Activated CD4-positive, alpha-beta T cell treated with anti-CD3 and anti-CD28 coated beads, Interleukin-2, amount 10 ng/mL, durations not matched to agents 24 days and 14 days (primary cell): ENCODE measurements at places on chromosomes 2 and 18.

- no peak overlapping the region for H3K27ac ChIP-seq
- no peaks in the 10 kb centered on the region for H3K36me3 ChIP-seq
- H3K27me3 ChIP-seq = peaks cover 9% of the 10 kb centered on the region
Measured at GRCh38 chr2:20050104-20050645, 1.3 kb downstream of the LAPTM4A start.

DNA sequence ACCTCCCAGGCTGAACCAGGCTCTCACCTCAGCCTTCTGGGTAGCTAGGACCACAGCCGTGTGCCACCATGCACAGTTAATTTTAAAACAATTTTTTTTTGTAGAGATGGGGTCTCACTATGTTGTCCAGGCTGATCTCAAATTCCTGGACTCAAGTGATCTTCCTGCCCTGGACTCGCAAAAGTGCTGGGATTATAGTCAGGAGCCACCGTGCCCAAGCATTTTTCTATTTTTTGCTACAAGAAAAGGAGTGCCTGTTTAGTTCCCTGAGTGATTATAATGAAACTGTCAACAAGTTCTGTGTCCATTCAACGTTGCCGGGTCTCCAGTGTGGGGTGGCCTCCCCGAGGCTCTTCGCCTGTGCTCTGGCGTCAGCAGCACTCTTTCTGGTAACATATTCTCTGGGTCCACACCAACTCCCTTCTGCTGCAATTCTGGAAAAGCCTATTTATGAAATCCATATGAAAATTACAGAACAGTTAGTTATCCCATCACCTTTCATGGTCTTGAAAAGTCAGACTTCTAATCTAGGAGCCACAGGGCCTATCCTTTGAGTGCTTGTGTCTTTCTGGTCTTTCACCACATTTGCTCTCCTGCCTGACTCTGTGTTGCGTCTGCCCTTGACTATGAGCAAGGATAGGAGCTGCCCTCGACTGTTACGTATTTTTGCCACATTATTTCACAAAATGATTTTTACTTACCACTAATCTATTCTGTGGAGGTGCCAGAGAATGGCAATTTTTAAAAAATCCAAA lies 172.7 kb downstream of the SOCS6 start:
- H3K36me3 ChIP-seq = no peaks in the 10 kb centered on the region
- H3K27ac ChIP-seq = no peak overlapping the region
- peaks cover 5% of the 10 kb centered on the region for H3K4me1 ChIP-seq
- DNase-seq = no peak

DNA sequence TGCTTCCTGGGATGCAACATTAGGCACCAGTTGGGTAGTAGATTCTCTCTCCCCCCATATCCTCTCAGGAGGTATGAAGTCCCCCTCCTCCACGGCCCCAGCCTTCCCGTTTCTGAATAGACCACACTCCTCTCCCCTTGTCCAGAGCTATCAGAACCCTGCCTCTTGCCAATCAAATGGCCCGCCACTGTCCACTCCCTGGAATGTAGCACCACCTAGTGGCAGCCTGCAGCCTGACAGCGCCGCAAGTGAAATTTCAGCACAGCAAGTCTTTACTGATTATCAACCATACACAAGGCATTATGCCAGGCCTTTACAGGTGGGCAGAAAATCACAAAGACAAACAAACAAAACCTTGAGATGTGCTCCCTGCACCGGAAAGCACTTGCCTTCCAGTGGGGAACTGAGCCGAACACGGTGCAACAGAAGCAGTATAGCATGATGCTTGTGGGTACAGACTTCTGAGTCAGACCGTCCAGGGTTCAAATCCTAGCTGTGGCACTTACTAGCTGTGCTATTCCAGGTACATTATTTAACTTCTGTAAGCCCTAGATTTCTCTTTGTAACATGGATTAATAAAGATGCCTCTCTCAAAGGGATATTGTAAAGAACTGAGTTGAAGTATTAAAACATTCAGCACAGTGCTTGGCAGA lies 174.0 kb downstream of the SMAD2 start:
- DNase-seq = peak; percentile 88
- H3K4me1 ChIP-seq = no peaks in the 10 kb centered on the region
- peaks cover 7% of the 10 kb centered on the region for H3K27me3 ChIP-seq

DNA sequence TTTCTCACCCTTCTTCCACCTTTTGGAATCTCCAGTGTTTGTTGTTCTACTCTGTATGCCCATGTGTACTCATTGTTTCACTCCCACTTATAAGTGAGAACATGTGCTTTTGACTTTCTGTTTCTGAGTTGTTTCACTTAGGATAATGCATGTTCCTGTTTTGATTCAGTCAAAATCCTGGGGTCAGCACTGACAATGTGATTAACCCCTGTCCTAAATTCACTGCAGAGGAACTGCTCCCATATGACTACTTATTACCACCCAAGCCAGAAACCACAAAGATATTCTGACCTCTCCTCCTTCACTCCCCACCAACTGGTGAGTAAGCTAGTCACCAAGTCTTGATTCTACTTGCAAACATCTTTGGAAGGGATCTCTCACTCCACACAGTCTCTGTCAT lies 251.4 kb upstream of the TCF4 start:
- H3K36me3 ChIP-seq = no peaks in the 10 kb centered on the region
- H3K4me3 ChIP-seq = no peak overlapping the region
- H3K4me1 ChIP-seq = no peaks in the 10 kb centered on the region
- no peak overlapping the region for H3K27ac ChIP-seq
- H3K27me3 ChIP-seq = no peaks in the 10 kb centered on the region
- no peak for DNase-seq

DNA sequence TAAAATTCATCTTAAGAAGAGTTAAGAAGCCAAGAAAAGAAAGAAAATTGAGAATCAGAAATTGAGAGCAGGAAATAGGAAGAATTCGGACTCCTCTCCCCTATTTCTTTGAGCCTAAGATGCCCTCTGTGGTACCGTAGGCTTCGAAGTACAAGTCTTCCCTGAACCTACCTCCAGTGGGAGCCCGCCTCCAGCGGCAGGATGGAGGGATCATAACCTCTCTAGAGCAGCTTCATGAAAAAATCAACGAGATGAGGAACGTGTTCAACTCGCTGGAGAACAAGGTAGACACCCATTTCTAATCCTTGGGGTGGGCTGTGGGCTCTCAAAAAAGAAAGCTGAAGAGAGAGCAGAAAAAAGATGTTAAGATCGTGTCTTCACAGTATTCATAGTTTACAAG lies 36.3 kb downstream of the ARHGEF33 start:
- peaks cover 31% of the 10 kb centered on the region for H3K27me3 ChIP-seq
- no peak overlapping the region for H3K4me3 ChIP-seq
- H3K4me1 ChIP-seq = no peaks in the 10 kb centered on the region
- H3K27ac ChIP-seq = no peak overlapping the region
- H3K36me3 ChIP-seq = no peaks in the 10 kb centered on the region

GRCh38 chr2:43762286-43762685 lies 11.6 kb upstream of the DYNC2LI1 start:
- peaks cover 4% of the 10 kb centered on the region for H3K4me1 ChIP-seq
- H3K4me3 ChIP-seq = no peak overlapping the region
- DNase-seq = no peak

GRCh38 chr18:79950515-79951341 lies 725 bp downstream of the SLC66A2 start:
- peak overlapping the region; percentile 79 for H3K27ac ChIP-seq
- H3K4me1 ChIP-seq = peaks cover 35% of the 10 kb centered on the region
- H3K4me3 ChIP-seq = peak overlapping the region; percentile 88
- peaks cover 3% of the 10 kb centered on the region for H3K27me3 ChIP-seq
- H3K36me3 ChIP-seq = peaks cover 14% of the 10 kb centered on the region
- peak; percentile 80 for DNase-seq

DNA sequence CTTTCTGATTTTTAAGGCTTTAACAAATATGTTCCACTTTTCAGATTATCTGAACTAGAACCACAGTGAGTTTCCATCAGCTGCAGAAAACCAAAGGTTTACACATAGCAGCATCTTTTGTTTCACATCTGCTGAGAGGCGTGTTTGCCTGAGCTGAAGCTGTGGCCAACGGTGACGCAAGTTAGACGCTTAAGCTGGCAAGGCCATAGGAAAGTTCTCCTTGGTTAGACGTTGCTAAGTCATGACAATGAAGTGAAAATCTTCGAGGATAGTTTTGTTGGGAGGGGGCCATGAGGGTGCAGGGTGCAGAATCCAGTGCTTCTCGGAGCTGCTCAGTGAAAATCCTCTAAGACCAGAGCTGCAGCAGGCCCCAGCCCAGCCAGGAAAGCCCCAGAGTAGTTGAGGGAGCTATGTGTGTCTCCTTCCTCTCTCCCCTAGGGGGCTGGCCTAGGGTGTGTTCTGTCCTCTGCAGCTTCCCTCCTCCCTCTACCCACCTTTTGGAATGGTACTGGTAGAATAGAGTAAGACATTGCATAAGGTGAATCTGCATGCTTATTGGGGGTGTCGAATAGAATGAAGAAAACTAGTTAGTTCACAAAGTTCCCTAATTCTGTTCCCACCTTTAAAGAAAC lies 105.4 kb downstream of the FHOD3 start:
- no peak overlapping the region for H3K27ac ChIP-seq
- H3K4me1 ChIP-seq = no peaks in the 10 kb centered on the region
- H3K36me3 ChIP-seq = no peaks in the 10 kb centered on the region
- no peak overlapping the region for H3K4me3 ChIP-seq
- H3K27me3 ChIP-seq = no peaks in the 10 kb centered on the region

DNA sequence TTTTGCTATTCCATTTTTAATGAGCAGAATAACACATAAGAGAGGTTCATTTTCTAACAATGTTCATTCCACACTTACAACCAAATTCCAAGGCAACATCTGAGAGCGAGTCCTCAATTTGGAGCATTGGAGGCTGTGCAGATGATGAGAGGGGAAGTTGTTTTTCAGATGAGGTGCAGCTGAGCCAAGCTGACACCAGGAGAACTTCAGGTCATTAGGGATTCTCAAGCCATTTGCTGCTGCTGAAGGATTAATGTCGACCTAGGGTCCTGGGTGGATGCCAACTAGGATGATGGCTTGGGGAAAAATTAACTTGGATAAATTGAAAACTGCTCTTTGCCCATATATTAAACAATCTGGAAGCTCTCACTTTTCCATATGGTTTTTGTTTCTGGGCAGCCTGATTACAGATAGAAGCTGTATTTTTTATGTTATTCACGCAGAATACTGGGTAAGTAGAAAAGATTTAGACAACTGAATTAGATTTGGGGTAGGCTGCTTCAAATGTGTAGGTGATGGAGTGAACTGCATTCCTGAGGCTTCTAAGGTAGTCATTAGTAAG lies 206.4 kb upstream of the SLC39A10 start:
- H3K27me3 ChIP-seq = no peaks in the 10 kb centered on the region
- H3K36me3 ChIP-seq = peaks cover 2% of the 10 kb centered on the region
- no peak for DNase-seq

GRCh38 chr2:66867063-66867441 lies 432.1 kb downstream of the MEIS1 start:
- H3K27me3 ChIP-seq = no peaks in the 10 kb centered on the region
- H3K4me1 ChIP-seq = no peaks in the 10 kb centered on the region
- no peak for DNase-seq
- H3K27ac ChIP-seq = no peak overlapping the region
- H3K4me3 ChIP-seq = no peak overlapping the region

DNA sequence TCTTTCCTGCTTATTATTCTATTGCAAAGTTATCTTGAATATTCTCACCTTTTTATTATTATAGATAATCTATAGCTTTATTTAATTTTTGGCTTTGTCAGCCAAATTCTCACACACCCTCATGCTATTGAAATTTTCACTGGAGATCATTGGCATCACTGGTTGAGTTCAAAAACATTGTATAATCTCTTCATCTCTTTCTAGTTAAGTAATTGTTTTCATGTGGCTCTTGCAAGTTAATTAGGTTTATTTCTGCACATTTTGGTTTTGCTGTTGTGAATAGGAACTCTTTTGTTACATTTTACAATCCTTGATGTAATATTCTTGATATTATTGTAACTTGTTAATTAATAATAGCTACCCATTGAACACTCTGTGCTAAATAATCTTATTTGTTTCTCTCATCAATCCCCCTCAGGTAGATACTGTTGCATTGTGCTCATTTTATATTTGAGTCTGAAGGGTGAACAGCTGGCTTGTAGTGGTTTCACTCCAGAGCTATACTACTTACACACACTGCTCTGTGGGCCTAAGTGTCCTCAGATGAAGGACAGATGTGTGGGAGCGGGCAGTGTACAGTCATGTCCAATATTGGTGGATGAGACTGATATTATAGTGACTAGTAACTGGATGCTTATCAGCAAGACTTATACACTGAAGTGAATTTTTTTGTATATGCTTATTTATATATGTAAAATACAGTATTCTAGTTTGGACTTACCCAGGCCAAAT lies 112.7 kb downstream of the LCLAT1 start:
- H3K4me1 ChIP-seq = no peaks in the 10 kb centered on the region
- no peaks in the 10 kb centered on the region for H3K27me3 ChIP-seq
- no peak overlapping the region for H3K4me3 ChIP-seq

- H3K4me3 ChIP-seq = no peak overlapping the region
- no peak overlapping the region for H3K27ac ChIP-seq
- no peaks in the 10 kb centered on the region for H3K27me3 ChIP-seq
- peak; percentile 48 for DNase-seq
Measured at GRCh38 chr2:200479692-200480265, 30.1 kb downstream of the KCTD18 start.

DNA sequence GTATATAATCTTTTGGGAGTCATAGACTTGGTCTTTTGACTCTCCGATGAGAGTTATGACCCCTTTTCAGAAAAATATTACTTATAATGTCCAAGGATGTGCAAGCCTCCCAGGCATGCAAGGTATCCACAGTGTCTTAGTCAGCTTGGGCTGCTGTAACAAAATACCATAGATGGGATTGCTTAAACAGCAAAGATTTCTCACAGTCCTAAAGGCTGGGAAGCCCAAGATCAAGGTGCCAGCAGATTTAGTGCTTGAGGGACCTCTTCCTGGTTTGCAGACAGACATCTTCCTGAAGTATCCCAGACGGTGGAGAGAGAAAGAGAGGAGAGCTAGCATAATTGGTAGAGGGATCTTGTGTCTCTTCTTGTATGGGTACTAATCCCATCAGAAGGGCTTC lies 35.6 kb upstream of the FBXO11 start:
- no peak overlapping the region for H3K4me3 ChIP-seq
- DNase-seq = no peak
- no peaks in the 10 kb centered on the region for H3K36me3 ChIP-seq
- H3K27ac ChIP-seq = no peak overlapping the region
- H3K27me3 ChIP-seq = peaks cover 16% of the 10 kb centered on the region

DNA sequence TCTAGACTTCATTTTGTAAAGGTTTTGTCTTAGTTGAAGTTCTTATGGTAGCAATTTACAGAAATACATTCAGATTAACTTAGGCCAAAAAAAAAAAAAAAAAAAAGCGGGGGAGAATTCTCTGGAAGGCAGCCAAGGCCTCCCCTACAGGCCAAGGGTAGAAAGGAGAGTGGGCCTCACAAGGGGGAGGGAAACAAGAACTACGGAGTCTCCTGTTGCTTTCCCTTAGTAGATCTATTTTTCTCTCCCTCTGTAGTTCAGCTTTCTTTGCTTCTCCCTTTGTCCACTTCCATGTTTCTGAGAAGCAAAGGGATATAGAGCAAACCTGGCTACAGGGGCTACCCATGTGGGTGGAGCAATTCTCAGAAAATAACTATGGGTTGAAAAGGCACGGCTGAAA lies 2.4 kb upstream of the STK11IP start:
- no peaks in the 10 kb centered on the region for H3K36me3 ChIP-seq
- peaks cover 20% of the 10 kb centered on the region for H3K4me1 ChIP-seq
- H3K27ac ChIP-seq = no peak overlapping the region
